Foreskin keratinocyte (primary cell): ENCODE measurements at places on chromosomes 2 and 18.

- DNase-seq: no peak
These were observed 121.7 kb downstream of the MMADHC start for GRCh38 chr2:149465873-149466272.

- peak; percentile 39 for DNase-seq
These were observed 50.0 kb upstream of the PAPOLG start for GRCh38 chr2:60706021-60706420.

DNA sequence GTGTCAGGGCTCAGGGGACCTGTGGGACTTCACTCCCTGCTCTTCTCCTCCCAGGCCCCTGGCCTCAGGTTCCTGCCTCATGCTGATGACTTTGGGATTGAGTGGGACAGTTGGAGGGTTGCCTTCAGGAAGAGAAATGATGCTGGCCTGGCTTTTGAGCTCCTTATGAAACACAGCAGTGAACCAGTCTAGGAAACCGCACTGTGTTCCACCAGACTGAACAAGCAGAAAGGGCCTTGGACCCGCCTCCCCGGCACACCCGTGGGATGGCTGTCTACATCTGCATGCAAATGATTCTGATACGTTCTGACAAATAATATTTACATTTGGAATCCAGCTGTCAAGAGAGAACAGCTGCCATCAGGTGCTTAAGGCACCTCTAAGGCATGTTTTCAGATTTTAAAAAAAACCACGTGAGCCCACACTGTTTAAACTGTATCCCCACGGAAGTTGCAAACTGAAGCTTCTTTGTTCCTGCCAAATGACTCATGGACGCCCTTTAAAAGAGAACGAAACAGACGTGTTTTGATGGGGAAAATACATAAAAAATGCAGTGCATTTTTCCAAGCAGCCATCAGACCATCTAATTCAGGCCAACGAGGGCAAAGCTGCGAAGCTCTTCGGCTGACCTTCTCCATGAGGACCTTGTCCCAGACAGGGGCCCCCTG lies 27.6 kb upstream of the ASAP2 start:
- DNase-seq: peak; percentile 97

GRCh38 chr2:193668557-193669323 lies 1474.0 kb upstream of the TMEFF2 start:
- DNase-seq: no peak

- DNase-seq: no peak
These were observed 49.6 kb downstream of the CPS1 start for GRCh38 chr2:210606001-210606400.

GRCh38 chr18:34357944-34358580 lies 133.3 kb upstream of the NOL4 start:
- DNase-seq: no peak

- no peak for DNase-seq
These were observed 28.9 kb downstream of the KCNF1 start for GRCh38 chr2:10940596-10940995.

- peak; percentile 6 for DNase-seq
These were observed 123.2 kb downstream of the LYPD6B start for GRCh38 chr2:149161481-149162225.

GRCh38 chr2:42613281-42614064 lies 45.0 kb downstream of the MTA3 start:
- DNase-seq: no peak

DNA sequence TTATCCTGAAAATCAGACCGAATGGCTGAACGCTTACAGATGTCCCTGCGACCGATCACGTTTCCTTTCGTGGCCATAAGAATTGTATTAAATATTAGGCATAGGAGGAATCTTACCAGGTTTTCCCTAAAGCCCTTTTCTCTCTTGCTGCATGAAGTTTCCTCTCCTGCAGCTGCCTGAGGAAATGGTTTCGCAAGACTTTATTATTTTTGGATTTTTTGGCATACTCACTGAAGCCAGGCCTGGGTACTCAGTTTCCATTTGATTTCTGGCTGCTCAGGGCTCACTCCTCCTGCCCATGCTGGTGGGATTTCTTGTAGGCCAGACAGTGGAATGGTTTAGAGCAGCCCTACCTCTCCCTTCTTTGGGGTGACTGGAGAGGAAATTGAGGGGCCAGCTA lies 114.0 kb downstream of the KLHL29 start:
- DNase-seq: no peak
